ENCODE measurements at places on chromosomes 7 and 10. TPM values are rescaled to one million over a fixed set of nuclear protein-coding genes. Genes with fewer than 3 reads are reported as not detected.

- peak overlapping the region; percentile 97 for H3K27ac ChIP-seq
Measured at GRCh38 chr10:61903928-61904344, 2.4 kb downstream of the ARID5B start.

- no peaks in the 10 kb centered on the region for H3K4me1 ChIP-seq
- no peaks in the 10 kb centered on the region for H3K27me3 ChIP-seq
- peaks cover 63% of the 10 kb centered on the region for H3K36me3 ChIP-seq
- H3K27ac ChIP-seq, result no peak overlapping the region
Measured at GRCh38 chr7:37220664-37221063, 228.0 kb downstream of the ELMO1 start.

DNA sequence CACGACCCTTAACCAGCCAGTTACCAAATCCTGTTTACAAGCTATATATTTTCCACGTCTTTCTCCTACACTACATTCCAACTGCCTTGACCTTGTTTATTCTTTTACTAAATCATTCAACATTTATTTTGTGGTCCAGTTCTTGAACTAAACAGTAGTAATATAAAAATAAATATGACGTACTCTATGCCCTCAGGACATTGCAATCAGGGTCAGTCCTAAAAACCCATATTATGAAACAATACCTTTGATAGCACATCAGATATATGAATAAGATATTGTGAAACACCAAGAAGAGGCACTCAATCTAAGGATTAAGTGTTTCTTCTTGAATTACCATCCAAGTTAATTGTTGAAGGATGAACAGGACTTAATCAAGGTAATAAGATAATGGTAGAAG is 52.5 kb upstream of the WNT16 start:
- H3K27me3 ChIP-seq, result no peaks in the 10 kb centered on the region
- H3K27ac ChIP-seq, result no peak overlapping the region
- no peaks in the 10 kb centered on the region for H3K36me3 ChIP-seq
- H3K4me1 ChIP-seq, result peaks cover 5% of the 10 kb centered on the region
- H3K4me3 ChIP-seq, result no peak overlapping the region
- DNase-seq, result no peak

DNA sequence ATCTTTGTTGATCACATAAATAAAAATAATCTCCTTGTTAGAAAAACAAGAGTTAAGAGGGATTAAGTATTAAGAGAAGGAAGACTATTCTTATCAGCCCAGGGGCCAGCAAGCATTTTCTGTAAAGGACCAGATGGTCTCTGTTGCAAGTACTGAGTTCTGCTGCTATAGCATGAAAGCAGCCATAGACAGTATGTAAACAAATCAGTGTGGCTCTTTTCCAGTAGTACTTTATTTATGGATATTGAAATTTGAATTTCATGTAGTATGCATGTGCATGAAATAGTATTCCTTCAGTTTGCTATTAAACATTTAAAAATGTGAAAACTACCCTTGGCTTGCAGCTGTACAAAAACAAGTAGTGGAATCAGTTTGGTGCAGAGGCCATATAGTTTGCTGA is 81.7 kb downstream of the STK31 start:
- H3K27me3 ChIP-seq, result no peaks in the 10 kb centered on the region
- DNase-seq, result no peak
- no peaks in the 10 kb centered on the region for H3K4me1 ChIP-seq
- no peak overlapping the region for H3K27ac ChIP-seq
- no peak overlapping the region for H3K4me3 ChIP-seq
- H3K36me3 ChIP-seq, result no peaks in the 10 kb centered on the region

- no peak for DNase-seq
- H3K27ac ChIP-seq, result no peak overlapping the region
- no peaks in the 10 kb centered on the region for H3K27me3 ChIP-seq
- H3K4me1 ChIP-seq, result no peaks in the 10 kb centered on the region
- no peak overlapping the region for H3K4me3 ChIP-seq
- H3K36me3 ChIP-seq, result no peaks in the 10 kb centered on the region
Measured at GRCh38 chr10:53122281-53122680, 349.7 kb upstream of the MBL2 start.

DNA sequence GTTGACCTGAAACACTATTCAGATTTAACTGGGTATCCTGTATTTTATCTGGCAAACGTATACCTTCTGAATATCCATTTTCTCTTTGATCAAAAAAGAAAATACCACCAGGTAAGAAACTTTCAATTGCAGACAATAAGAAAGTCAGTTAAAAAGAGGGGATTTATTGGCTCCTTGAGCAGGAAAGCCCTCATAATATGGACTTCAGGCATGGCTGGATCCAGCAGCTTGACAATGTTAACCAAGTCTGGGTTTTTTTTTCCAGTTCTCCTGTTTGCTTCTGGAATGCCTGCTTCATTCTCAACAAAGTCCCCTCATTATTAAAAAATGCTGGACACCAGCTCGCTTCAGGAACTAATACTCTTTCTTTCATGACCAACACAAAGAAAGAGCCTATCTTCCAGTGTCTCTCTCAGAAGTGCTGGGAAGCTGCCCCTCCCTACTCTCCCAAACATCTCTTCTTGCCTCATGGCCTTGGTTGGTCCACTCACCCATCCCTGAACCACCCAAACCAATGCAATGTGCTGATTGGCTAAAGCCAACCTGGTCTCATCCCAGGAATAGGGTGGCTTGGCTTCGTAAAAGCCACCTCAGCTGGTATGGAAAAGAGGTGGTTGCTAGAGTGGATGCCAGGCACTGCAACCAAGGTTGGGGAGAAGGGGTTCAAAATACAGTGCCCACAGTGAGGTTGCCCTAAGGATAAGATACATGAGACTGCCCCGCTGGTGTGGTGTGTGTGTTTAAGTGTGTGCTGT is 30.6 kb upstream of the WDFY4 start:
- no peak overlapping the region for H3K4me3 ChIP-seq
- H3K27ac ChIP-seq, result no peak overlapping the region
- H3K36me3 ChIP-seq, result no peaks in the 10 kb centered on the region

GRCh38 chr10:22537810-22538209 is 176.6 kb downstream of the PIP4K2A start:
- H3K27ac ChIP-seq, result no peak overlapping the region
- no peaks in the 10 kb centered on the region for H3K4me1 ChIP-seq
- no peaks in the 10 kb centered on the region for H3K27me3 ChIP-seq
- H3K4me3 ChIP-seq, result no peak overlapping the region
- peaks cover 56% of the 10 kb centered on the region for H3K36me3 ChIP-seq
- no peak for DNase-seq

- no peaks in the 10 kb centered on the region for H3K27me3 ChIP-seq
- DNase-seq, result no peak
- H3K4me1 ChIP-seq, result peaks cover 26% of the 10 kb centered on the region
- peaks cover 16% of the 10 kb centered on the region for H3K36me3 ChIP-seq
- no peak overlapping the region for H3K27ac ChIP-seq
Measured at GRCh38 chr10:119521443-119522204, 20.9 kb downstream of the RGS10 start.

RELN gene
- total RNA-seq, result not detected

NPY4R gene
- not detected for total RNA-seq

All from B cell (primary cell).